Stimulated activated memory B cell treated with anti-CD40 and anti-IgM and Interleukin-4, amounts not matched to agents 10 μg/mL and 1 μg/mL and 100 μg/mL, for 72 hours (primary cell): ENCODE measurements at places on chromosomes 5 and 9.

DNA sequence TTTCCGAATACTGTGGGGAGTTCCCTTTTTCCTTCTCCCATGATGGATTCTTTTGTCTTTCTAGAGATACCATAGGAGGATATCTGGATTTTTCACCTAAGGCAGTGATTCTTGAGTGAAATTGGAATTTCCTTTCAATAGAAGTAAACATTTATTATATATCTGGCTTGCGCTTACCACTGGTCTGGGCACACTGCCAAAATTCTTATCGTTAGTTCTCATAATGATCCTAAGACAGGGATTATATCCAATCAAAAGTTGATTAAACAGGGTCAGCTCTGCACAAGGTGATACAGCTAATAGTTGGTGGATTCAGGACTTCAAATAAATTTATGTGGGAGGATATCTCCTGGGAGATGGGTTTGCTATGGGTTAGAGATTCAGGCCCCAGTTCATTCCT is 9.6 kb downstream of the TLE4 start:
- ATAC-seq, result no peak

DNA sequence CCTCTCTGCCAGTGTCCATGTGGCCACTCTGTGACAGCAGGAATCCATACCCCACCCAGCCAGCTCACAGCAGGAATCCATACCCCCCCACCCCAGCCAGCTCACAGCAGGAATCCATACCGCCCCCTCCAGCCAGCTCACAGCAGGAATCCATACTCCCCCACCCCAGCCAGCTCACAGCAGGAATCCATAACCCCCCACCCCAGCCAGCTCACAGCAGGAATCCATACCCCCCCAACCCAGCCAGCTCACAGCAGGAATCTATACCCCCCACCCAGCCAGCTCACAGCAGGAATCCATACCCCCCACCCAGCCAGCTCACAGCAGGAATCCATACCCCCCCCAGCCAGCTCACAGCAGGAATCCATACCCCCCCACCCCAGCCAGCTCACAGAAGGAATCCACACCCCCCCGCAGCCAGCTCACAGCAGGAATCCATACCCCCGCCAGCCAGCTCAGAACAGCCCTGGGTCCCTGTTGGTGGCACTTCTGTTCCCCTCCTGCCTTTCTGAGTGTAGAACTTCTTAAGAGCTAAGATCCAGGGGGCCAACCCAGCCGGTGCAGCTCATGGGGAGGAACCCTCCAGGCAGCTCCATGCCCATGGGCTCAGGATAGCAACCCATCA is 8.4 kb upstream of the RXRA start:
- ATAC-seq, result no peak

- no peak for ATAC-seq
These were observed 37.9 kb upstream of the RAB3C start for GRCh38 chr5:58544926-58545325.

- no peak for ATAC-seq
These were observed 277.8 kb downstream of the KCTD16 start for GRCh38 chr5:144448457-144448856.

DNA sequence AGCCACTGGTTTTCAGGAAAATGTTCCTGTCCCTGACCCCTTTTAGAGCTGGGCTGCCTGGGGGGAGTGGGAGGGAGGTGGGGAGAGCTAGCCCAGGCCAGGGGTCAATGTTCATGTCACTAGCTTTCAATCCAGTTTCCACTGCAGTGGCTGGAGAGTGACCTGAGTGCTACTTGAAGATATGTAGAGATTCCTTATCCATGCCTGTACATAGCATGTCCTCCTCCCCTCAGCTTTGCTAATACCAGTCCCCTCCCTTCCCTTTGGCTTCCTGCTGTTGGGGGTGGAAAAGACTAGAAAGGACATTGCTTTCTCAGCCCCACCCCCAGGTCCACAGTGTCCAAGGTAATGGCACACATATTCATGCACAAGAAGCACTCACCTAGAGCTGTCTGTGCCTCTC is 7.8 kb downstream of the DNAJB5 start:
- no peak for ATAC-seq

DNA sequence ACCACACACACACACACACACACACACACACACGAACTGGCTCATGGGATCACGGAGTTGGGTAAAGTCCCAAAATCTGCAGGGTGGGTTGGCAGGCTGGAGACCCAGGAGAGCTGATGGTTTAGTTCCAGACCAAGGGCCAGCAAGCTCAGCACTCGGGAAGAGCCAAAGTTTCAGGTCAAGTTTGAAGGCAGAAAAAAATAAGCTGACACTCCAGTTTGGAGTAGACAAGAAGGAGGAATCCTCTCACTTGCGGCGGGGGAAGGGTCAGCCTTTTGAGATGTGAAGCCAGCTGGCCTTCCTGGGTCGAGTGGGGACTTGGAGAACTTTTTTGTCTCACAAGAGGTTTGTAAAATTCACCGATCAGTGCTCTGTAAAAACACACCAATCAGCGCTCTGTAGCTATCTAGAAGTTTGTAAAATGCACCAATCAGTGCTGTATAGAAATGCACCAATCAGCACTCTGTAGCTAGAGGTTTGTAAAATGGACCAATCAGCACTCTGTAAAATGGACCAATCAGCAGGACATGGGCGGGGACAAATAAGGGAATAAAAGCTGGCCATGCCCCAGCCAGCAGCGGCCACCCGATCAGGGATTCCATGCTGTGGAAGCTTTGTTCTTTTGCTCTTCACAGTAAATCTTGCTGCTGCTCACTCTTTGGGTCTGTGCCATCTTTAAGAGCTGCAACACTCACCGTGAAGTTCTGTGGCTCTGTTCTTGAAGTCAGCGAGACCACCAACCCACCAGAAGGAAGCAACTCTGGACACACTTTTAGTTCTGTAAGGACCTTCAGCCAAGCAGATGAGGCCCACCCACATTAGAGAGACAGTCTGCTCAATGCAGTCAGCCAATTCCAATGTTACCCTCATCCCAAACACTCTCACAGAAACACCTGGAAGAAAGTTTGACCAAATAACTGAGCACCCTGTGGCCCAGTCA is 37.8 kb upstream of the UNC5A start:
- no peak for ATAC-seq

DNA sequence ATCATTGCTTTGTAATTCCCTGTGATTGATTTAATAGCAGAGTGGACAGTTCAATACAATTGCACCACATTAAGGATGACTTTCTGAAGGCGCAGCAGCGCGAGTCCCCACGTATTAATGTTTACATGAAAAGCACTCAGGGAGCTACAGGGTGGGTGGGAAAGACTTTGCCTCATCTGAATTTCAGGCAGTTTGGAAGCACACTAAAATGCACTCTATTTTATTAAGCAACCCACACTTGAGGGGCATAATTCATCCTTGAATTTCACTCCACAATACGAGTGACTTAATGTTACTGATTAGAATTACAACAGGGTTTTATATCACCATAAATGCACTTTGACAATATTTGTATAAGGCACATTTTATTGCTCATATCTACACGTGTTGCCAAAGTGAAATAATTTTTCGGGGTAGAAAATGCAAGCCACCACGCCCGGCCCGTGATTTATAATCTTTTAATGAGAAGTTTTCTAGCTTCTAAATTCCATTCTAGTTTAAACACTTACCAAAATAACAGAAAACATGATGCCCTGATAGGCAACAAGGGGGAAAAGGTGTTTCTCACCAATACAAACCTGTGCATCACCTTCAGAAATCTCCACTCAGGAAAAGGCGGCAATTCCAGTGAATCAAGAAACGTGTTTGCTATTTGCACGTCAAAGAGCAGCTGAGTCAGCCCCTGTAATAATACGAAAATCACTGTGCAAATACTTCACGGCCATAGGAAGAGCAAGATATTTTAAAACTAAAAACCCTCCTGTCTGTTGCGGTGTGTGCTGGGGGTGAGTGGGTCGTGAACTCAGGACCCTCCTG is 40.5 kb downstream of the IRX4 start:
- ATAC-seq, result no peak

- peak; percentile 63 for ATAC-seq
These were observed 33.5 kb downstream of the STRBP start for GRCh38 chr9:123234853-123235252.

DNA sequence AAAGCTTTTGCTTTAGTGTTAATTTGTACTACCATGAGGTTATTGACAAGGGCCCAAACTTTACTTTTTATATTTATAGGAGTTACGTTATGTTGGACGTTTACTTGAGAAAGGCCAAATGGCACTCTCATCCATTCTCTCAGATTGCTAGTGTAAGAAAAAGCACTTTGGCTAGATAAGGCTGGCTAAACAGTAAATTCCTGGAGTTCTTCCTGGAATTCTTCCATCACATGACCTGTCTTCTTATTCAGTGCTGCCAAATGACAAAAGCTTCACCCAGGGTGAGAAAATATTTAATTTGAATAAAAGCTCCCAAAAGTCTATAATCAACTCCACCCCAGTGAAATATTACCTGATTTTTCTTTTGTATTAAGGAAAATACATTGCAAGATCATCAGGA is 1568.9 kb upstream of the ACO1 start:
- ATAC-seq, result no peak

- no peak for ATAC-seq
These were observed 189.0 kb upstream of the PANK3 start for GRCh38 chr5:168768172-168768571.

DNA sequence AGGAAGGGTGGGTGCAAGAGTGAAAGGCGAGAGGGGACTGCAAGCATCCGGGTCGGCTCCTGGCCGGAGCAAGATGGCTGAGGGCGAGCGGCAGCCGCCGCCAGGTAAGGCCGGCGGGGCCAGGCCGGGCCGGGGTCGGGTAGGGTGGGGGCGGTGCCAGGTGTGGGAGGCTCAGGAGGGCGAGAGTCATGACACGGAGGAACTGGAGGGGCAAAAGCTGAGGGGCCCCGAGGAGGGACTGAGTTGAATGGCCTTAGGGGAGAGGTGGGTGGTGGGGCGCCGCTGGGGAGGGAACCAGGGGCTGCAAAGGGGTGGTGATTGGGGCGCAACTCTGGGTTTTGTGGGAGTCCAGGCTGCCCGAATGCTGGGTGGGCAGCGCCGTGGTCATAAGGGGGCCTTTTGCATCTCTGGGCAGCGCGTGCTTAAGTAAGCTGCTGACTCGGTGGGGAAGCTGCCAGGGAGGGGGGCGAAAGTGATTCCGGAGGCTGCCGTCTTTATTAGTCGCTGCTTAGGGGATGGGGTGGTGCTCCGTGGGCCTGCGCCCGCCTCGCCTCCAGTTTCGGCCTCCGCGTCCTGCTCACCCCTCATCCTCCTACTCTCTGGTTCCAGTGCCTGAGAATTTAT is 425 bp downstream of the PTPA start:
- peak; percentile 10 for ATAC-seq

- no peak for ATAC-seq
These were observed 223.2 kb downstream of the TLR4 start for GRCh38 chr9:117927354-117927753.

DNA sequence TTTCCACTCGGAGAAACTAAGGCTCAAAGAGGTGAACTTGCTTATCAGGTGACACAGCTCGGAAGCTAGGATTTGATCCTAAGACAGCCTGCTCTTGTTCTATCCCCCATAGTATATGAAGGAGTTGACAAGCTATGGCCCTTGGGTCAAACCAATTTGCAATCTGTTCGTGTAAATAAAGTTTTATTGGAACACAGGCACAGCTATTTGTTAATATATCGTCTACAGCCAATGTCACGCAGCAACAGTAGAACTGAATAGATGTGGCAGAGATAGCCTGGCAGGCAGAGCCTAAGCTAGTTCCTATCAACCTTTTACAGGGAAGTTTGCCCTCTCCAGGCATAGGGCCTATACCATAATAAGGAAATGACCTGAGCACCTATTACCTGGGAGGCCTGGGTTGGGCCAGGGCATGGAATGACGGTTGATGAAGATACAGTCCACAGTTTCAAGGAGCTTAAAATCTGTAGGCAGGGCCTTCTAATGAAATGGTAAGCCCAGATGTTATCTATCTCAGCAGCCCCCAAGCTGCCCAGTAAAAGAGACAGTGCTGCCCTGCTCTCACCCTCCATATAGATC is 179.0 kb downstream of the TTLL11 start:
- ATAC-seq, result no peak

GRCh38 chr5:126963822-126964375 is 66.5 kb downstream of the MARCHF3 start:
- ATAC-seq, result no peak

DNA sequence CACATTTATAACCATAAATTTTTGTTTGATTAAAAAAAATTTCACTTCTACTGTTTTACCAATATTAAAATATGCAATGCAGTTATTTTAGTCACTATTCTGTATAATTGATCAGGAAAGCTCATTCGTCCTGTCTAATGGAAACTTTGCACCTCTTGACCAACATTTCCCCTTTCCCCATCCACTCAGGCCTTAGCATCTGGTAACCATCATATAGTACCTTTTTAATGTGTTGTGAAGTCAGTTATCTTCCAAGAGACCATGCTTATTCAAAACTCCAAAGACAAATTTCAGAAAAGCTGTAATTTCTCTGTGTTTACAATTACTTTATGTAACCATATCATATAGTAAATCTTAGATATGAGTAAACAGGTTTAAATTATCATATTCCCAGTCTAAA is 145.9 kb downstream of the CTNND2 start:
- ATAC-seq, result no peak

GRCh38 chr5:57937501-57938173 is 455.0 kb upstream of the ACTBL2 start:
- no peak for ATAC-seq

- no peak for ATAC-seq
These were observed 2.2 kb downstream of the RAD23B start for GRCh38 chr9:107285286-107285685.

- no peak for ATAC-seq
These were observed 1.4 kb upstream of the CAMSAP1 start for GRCh38 chr9:135908754-135909204.

- no peak for ATAC-seq
These were observed 529.5 kb upstream of the ZNF462 start for GRCh38 chr9:106333481-106333880.

DNA sequence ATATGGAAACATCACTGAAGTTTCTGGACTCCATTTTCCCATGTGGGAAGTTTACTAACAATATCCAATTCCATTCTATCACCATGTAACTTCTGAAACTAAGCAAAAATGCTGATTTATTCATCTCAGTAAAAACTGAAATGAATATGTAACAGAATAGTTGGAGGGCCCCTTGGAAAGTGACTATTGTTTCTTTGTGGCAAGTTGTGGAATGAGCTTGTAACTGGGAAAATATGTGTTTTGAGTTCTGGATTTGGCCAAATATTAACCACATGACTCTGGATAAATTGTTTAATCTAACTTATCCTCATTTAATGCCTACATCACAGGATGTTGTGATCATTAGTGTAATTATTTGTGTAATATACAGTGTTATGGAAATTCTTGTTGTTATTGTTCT is 619.3 kb downstream of the TLE4 start:
- ATAC-seq, result no peak

- peak; percentile 85 for ATAC-seq
These were observed at the start of gene LHFPL2 for GRCh38 chr5:78648359-78649210. TSS of gene LHFPL2 (minus strand) at chr5:78648772. CDS start at chr5:78510213, 138,559 bp downstream.

GRCh38 chr9:134955801-134956200 is 38.1 kb upstream of the FCN1 start:
- ATAC-seq, result no peak
